ENCODE measurements at places on chromosomes 7 and 10.
A peak's percentile ranks its signal among the peaks of the same experiment; 100 is the strongest.

GRCh38 chr7:25559581-25560367 is 331.5 kb upstream of the NPVF start:
- DNase-seq = no peak

DNA sequence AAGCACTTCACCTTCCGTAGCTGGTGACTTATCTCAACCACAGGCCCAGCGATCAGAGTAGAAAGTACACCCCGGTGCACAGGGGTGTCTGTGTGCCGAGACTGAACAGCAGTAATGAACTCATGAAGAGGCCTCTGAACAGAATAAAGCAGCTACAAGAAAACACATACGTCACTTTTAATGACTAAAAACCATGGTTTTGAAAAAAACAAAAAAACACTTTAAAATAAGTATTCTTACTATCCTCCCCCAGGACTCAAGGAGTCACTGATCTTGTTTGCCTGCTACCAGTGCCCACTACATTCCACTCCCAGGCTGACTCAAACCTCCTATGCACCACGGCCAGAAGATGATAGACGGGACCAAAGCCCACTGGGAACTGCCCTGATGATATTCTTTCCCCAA is 53.8 kb downstream of the NCAPG2 start:
- no peak for DNase-seq

GRCh38 chr10:48494073-48494472 is 110.8 kb downstream of the ARHGAP22 start:
- DNase-seq = no peak

GRCh38 chr7:156654511-156655234 is 14.1 kb downstream of the RNF32 start:
- no peak for DNase-seq

DNA sequence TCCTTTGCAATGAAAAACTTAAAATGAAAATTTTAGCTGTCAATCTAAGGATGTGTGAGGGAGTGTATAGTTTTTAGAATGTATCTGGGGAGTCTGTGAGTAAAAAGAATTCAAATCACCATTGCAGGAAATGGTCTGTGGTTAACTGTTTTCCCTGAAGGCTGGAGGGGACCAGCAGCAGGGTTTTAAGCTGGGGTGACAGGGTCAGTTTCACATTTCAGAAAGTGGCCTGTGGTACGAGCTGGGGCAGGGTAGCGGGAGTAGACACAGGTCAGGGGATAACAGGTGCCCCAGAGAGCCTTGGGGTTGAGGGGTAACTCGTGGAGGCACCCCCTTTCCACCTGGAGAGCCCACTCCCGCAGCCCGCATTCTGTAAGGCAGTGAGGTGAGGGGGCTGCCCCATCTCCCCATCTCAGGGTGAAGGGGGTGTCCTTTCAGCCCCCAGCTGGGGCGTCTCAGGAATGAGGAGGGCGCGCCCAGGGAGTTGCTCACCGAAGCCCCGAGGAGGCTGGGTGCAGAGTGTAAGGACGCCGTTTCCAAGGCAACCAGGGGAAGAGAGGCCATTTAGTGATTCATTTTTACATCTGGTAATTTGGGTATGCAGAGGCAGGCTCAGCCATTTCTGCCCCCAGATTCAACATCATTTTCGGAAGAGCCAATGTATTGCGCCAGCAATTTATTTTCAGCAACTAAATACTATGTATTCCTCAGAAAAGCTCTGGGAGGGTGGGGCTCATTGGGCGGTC is 168.9 kb downstream of the SLIT1 start:
- DNase-seq = no peak

GRCh38 chr7:125561006-125561405 is 631.4 kb upstream of the POT1 start:
- DNase-seq = no peak

GRCh38 chr7:135774284-135774683 is 25.7 kb upstream of the FAM180A start:
- peak; percentile 20 for DNase-seq

DNA sequence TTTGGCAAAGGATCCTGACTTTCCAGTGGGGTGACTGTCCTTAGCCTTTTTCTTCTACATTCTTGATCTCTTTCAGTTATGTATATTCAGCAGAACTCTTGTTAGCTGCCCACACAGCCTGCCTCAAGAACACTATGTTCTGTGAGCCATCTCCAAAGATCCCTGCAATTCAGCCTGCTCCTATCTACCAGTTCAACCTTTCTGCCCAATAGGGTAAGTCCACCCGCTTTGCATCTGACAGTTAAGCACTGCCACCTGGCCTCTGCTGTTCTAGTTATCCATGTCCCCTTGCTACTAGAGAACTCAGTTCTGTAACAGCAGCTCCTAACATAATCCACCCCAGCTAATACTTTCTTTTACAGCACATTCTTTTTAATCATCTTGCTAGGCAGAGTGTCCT is 13.5 kb downstream of the OR9A2 start:
- no peak for DNase-seq

DNA sequence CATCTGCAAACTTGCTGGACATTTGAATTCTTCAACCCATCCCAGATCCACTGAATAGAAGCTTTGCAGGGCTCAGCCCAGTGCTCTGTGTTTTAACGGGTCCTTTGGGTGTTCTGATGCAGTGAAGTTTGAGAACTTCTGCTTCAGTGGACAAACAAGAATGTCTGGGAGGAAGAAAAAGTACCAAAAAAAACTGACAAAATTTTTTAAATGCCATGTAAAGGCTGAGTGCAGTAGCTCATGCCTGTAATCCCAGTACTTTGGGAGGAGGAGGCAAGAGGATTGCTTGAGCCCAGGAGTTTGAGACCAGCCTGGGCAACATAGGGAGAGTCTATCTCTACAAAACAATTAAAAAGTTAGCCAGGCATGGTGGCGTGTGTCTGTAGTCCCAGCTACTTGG is 51.8 kb upstream of the FRMD4A start:
- DNase-seq = no peak

DNA sequence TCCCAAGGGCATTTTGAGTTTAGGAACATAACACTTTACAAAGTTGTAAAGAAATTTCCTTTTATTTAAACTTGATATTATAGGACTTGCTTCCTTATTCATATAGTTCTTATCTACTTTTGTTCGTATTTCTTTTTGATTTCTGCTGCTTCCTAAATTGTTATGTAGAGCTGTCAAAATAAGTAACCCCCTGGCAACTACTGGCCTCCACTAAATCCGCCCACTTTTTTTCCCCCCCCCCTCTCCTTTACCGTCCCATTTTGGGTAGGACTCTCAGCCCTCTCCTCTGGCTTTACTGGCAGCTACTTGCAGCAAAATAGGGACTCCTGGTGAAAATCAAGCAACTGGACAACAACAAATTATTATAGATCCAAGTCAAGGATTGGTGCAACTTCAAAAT is 1.1 kb downstream of the SP4 start:
- DNase-seq = no peak

GRCh38 chr10:73407495-73407894 is 6.4 kb downstream of the ANXA7 start:
- no peak for DNase-seq

- DNase-seq = no peak
Measured at GRCh38 chr10:24694086-24694485, 29.6 kb downstream of the ARHGAP21 start.

- no peak for DNase-seq
Measured at GRCh38 chr10:101848408-101848807, 4.8 kb upstream of the KCNIP2 start.

- no peak for DNase-seq
Measured at GRCh38 chr10:15518250-15518649, 147.2 kb upstream of the FAM171A1 start.

DNA sequence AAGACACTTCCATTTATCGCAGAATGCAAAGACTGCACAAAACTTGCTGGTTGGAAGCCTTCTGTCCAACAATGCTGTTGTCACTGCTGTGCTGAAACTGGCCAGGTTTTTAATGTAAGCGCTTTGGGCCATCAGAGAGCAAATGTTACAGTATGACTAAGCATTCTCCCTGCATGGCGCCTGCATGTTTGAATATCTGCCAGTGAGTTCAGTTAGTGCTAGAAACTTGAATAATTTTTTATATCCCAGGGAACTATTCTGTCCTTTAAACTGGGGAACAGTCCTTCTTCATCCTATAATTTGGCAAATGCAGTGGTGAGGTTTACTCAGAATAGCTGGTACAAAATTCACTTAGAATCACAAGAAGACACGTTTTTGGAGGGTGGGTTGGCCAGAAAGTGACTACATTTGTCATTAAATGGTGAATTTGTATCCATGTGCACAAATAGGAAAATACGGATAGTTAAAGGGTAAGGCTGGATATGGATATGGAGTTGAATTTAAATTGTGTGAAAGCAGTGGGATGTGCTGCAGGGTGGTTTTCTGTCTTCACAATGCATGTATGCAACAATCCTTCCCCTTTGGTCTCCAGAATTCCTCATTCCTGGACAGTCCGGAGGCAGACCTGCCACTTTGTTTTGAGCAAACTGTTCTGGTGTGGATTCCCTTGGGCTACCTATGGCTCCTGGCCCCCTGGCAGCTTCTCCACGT is 1.7 kb downstream of the ABCC2 start:
- no peak for DNase-seq

DNA sequence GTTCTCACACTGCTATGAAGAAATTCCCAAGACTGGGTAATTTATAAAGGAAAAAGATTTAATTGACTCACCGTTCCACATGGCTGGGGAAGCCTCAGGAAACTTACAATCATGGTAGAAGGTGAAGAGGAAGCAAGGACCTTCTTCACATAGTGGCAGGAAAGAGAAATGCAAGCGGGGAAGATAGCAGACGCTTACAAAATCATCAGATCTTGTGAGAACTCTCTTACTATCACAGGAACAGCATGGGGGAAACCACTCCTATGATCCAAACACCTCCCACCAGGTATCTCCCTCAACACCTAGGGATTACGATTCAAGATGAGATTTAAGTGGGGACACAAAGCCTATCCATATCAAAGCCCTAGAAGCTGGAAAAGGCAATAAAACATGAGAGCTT is 130.8 kb downstream of the MDFIC start:
- no peak for DNase-seq

GRCh38 chr7:17598846-17599245 is 300.4 kb downstream of the AHR start:
- no peak for DNase-seq

- no peak for DNase-seq
Measured at GRCh38 chr10:21369697-21370096, 155.8 kb downstream of the SKIDA1 start.

- no peak for DNase-seq
Measured at GRCh38 chr7:115417662-115418061, 495.8 kb downstream of the MDFIC start.

GRCh38 chr7:40674316-40674715 is 539.5 kb downstream of the SUGCT start:
- no peak for DNase-seq

GRCh38 chr10:43706166-43706565 is 57.5 kb upstream of the ZNF32 start:
- DNase-seq = no peak

DNA sequence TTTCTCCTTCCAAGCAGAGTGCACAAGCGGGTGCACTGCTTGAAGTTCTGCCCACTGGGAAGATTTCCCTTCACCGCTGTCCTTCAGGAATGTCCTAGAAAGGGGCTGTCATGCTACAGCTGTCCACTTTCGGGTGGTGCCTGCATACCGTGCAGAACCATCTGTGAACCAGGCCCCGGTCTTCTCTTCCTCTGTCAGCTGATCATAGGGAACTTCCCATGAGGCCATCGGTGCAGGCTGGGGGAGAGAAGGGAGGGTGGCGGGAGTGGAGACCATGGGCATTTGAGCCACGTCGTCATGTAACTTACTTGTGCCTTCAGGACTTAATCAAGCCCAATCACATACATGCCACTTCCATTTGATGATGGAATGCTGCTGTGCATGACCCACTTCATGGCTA is 111.6 kb downstream of the NKX6-2 start:
- no peak for DNase-seq

DNA sequence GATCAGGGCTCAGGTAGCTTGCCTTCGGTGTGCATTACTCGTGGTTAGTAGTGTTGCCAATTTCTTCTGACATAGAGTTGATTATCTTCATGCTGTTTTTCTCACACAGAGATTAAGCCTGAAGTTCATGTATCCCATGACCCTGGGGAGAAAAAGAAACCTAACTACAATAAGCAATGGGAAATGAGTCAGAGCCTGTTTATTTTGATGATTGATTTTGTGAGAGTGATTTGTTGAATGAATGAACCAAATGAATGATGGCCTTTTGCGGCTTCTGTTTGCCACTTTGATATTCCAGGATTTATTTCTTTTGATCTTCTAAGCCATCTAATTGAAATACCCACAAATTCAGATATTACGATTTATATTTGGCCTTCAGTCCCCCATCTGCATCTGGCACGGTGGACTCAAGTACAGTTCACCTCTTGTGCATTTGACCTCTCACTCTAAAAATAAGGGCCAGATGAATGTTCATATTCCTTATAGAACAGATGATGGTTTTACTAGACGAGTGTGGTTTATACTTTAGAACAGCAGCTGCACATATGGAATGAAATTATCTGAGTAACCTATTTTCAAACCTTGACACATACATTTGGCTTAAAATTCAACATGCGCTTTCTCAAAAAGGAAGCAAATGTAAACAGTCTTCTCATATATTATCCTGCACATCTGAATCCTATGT is 110.7 kb downstream of the PLCE1 start:
- DNase-seq = no peak

DNA sequence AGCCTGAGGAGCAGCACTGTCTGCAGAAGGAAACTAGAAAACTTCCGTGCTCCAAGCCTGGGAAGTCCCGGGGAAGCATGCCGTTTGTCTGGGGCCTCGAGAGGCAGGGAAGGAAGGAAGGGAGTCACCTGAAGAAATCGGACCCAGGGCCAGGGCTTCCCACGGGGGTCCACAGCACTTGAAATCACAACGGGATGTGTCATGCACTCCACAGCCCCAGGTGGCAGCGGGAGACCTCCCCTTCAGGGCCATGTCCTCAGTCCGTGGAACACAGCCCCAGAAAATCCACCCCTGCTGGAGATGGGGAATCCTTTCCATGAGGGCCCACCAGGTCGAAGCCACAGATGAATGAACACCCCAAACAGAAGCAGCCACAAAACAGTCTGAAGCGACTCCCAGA is 239.5 kb downstream of the MGMT start:
- no peak for DNase-seq

DNA sequence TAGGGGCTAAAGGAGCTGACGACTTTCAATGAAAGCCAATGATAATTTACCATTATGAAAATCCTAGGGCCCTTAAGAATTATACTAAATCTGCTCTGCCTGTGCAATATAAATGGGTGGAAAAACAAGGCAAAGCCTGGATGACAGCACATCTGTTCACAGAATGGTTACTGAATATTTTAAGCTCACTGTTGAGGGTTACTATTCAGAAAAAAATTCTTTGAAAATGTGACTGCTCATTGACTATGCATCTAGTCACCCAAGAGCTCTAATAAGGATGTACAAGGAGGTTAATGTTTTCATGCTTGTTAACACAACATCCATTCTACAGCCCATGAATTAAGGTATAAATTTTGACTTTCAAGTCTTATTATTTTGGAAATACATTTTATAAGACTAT is 8.9 kb downstream of the DKK1 start:
- no peak for DNase-seq

GRCh38 chr10:2619472-2619871 is 447.9 kb upstream of the PFKP start:
- DNase-seq = no peak

DNA sequence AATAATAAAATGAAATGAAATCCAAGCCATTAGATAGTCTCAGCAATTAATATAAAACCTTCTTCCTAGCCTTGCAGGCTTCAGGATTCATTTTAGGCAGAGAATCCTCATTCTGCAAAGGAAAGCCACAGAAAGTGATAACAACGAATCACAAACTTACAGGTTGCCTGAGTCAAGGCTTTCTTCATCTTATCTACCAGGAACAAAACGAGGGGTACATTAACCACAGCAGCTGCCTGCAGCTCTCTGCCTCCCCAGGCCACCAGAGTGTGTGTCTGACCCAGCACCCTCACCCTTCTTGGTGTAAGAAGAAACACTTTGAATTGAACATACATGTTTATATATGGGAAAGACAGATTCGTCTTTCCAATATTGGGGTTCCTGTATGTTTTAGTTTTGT is 12.5 kb upstream of the TNS3 start:
- DNase-seq = no peak

Data from transverse colon (tissue), 4 donors.